Mesendoderm (in vitro differentiated cells): ENCODE measurements at places on chromosomes 1 and 21.

GRCh38 chr1:29586991-29587745, 350.8 kb downstream of the PTPRU start:
- DNase-seq: no peak

- DNase-seq: no peak
Observed at GRCh38 chr1:160741092-160741501, 2.0 kb downstream of the SLAMF7 start.

- no peak for DNase-seq
Observed at GRCh38 chr1:27316860-27317259, 5.1 kb upstream of the TMEM222 start.

- DNase-seq: peak; percentile 71
Observed at GRCh38 chr1:179706339-179706941, 36.7 kb upstream of the FAM163A start.

GRCh38 chr1:97364086-97364485, 556.7 kb downstream of the DPYD start:
- DNase-seq: no peak

DNA sequence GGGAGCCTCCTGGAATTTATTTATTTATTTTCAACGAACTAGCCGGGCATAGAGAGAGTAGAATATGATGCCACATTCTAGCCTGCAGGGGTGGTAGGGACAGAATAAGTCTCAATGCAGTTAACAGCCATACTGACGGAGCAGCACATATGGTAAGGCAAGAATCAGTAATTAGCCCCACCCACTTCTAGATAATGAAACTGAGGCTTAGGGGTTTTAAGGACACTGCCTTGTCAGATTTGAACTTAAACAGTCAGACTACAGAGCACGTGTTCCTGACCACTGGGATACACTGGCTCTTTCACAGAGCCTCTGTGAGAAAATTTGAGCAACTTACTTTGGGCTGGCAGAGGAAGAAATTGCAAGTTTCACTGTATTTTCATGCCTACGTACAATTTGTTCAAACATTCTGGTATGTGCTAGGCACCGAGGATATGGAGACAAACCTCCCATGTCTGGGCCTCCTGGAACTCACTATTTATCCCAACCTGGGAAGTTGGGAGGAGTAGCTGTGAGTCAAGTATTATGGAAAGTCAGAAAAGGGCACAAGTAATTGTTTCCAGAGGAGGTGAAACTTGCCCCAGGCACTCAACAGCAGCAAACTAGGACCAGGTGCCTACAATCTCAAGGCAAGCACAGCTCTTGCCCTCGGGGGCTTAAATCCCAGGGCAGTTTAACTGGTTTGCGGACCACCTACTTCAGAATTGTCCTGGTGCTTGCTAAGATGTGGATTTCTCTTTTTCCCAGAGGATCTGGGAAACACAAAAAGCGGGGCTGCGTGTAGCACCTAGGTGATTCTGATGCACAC, 1.6 kb upstream of the CLIC4 start:
- DNase-seq: peak; percentile 90

- DNase-seq: no peak
Observed at GRCh38 chr1:94680039-94680377, 138.4 kb upstream of the F3 start.

GRCh38 chr1:44590475-44590874, 83.8 kb downstream of the TMEM53 start:
- no peak for DNase-seq

GRCh38 chr1:230752407-230752806, 5.2 kb downstream of the CAPN9 start:
- DNase-seq: peak; percentile 48

DNA sequence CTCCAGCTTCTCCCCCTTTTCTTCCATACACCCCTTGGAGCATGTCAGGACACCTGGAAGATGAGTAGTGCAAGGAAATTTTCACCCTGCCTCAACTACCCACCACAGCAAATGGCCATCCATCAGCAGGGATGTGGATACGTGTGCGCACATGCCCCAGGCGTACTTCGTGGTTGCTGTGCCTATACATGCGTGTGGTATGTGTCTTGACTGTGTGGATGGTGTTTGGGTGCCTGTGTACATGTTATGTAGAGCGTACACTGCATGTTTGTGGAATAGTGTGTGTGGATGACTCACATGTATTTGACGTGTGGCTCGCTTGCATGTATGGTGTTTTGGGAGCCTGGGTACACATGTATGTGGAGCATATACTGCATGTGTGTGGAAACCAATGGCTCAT, 158.5 kb downstream of the RRAGC start:
- DNase-seq: no peak

DNA sequence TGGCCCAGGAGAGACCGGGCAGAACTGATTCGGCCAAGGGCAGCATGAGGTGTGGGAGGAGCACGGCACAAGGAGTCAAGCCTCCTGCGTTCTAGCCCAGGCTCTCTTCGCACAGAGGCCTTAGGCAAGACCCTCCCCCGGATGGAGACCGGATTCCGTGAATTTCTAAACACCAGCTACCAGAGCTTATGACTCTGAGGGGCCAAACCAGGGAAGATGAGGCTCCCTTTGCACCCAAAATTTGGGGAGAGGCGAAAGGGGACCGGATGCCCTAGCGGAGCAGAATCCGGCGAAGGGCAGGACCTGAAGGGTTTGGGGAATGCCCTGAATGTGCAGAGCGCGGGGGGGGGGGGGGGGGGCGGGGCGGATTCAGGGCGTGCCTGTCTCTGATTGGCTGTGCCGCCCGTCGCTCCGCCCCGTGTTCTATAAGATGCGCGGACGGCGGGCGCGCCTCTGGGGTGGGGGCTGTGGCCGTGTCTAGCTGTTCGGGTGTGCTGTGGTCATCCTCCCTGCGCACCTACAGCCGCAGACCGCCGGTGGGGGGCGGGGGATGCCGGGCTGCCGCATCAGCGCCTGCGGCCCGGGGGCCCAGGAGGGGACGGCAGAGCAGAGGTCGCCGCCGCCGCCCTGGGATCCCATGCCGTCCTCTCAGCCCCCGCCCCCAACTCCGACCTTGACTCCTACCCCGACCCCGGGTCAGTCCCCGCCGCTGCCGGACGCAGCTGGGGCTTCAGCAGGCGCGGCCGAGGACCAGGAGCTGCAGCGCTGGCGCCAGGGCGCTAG, at the start of gene TRNP1:
Gene TRNP1, plus strand, starts transcription at position 456 of the 783 bp plus-strand sequence. Its CDS starts 95 bp downstream, at position 551.
- DNase-seq: peak; percentile 93

- DNase-seq: peak; percentile 83
Observed at GRCh38 chr1:30618335-30618747, 105.0 kb downstream of the MATN1 start.

DNA sequence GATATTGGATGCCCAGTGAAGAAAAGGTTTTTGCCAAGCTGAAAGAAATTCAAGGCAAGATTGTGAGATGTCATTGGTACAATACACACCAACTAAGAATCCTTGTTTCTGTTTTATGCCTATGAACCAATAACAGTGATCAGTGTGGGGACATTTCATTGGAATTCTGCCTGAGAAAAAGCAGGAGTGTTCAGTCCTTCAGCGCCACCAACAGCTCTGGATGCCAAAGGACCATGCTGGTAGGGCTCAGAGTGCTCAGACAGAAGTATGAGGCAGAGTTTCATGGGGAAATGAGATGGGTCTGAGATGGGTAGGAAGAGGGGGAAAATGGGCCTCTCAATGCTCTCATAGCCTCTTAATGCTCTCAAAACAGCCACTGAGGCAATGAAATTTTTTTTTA, 56.5 kb downstream of the GABPA start:
- DNase-seq: peak; percentile 6

GRCh38 chr21:43355266-43355924, 71.5 kb downstream of the SIK1 start:
- DNase-seq: no peak

GRCh38 chr1:114176366-114176765, 22.7 kb upstream of the SYT6 start:
- no peak for DNase-seq

DNA sequence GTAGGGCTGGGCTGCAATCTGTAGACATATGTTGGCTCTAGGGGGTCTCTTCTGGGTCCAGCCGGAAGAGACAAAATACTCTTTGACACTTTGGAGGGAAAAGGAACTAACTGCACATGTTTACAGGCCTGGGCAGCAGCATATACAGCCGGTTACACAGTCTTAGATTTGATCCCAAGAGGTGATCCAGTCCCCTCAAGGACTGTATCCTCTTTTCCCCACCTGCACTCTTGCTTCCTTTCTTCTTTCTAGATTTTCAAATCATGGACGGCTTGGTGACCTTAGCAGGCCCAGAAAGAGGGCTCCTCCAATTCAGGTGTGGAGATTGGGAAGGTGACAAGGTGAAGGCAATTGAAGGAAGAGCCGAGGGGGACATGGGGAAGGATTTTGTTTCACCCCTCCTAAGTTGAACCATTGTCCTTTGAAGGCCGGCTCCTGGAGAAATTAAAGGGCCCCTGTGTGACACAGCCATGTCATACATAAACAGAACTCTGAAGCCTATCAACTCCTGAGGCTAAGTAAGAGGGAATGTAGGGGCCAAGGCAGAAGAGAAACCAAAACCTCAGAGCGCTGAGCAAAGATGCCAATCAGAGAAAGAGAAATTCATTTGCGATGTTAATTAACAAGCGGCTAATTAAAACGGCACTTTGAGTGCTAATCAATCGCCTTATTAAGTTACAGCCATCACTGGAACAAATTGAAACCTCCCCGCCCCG, 5.9 kb upstream of the BARHL2 start:
- no peak for DNase-seq
